ENCODE measurements at places on chromosomes 12 and 14.
A peak's percentile ranks its signal among the peaks of the same experiment; 100 is the strongest.

GRCh38 chr12:123845881-123846280 is 83.8 kb downstream of the DNAH10 start:
- no peak for DNase-seq

- no peak for DNase-seq
Observed at GRCh38 chr12:102479099-102479885, 1.1 kb downstream of the IGF1 start.

- no peak for DNase-seq
Observed at GRCh38 chr14:69408331-69408960, 10.0 kb downstream of the SLC39A9 start.

DNA sequence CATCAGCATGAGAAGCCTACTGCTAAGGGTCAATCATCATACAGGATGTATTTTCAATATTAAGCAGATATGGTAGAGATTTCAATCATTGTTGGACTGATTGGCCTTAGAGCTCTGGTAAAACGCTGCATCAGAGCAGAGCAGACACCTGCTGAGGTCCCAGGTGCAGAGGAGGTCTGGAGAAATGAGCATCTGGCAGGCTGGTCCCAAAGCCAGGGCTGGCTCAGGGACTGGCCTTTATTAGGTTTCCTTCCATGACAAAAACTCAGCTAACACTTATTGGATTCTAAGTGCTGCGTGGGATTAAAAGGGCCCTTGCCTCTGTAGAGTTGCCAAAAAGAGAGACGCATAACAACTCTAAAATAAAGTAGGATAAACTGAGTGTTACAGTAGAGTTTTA is 29.7 kb downstream of the AKAP6 start:
- DNase-seq = no peak

- no peak for DNase-seq
Observed at GRCh38 chr12:52585946-52586345, 12.3 kb upstream of the KRT74 start.

DNA sequence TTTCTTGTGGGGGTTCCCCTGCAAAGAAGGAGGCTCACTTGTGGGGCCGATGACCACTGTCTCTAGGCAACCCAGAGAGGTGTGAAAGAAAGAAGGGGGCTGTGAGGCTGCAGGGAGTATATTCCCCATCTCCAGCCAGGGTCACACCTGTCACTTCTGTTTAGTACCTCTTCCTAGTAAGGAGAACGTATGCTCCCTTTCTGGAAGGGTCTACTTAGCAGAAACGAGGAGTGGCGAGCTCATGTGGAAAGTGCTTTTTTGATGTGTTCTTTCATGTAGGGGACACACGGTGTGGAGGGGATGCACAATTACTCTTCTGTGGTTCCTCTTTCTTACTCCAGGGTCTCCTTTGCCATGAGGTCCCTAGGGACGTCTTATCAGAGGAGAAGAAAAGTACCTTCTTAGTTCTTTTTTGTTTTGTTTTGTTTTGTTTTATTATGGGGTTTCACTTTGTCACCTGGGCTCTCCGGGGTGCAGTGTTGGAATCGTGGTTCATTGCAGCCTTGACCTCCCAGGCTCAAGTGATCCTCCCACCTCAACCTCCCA is 58.3 kb downstream of the PRKCH start:
- no peak for DNase-seq

DNA sequence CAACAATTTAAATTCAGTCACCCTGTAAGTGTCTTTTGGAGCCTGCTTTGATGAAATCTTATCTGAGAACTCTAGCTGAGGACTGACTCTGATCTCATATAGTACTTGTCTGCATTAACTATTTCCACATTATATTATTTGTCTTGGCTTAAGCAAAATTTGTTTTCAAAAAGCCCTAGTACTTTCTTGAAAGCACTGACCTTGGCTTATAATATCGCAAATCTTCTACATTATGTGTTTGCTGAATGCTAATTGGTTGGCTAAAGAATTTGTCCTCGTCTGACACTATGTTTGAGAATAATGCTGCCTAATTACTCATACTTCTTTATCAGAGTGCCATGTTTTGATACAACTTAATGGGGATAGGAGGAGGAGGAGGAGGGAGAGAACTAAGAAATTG is 46.9 kb upstream of the FLRT2 start:
- no peak for DNase-seq

GRCh38 chr12:3998397-3998796 is 125.2 kb upstream of the PARP11 start:
- DNase-seq = no peak

GRCh38 chr12:124188084-124188483 is 106.8 kb upstream of the RFLNA start:
- DNase-seq = no peak

- DNase-seq = peak; percentile 29
Observed at GRCh38 chr12:64256166-64256800, 34.2 kb upstream of the KICS2 start.

- no peak for DNase-seq
Observed at GRCh38 chr12:72836194-72836593, 564.0 kb downstream of the TRHDE start.

DNA sequence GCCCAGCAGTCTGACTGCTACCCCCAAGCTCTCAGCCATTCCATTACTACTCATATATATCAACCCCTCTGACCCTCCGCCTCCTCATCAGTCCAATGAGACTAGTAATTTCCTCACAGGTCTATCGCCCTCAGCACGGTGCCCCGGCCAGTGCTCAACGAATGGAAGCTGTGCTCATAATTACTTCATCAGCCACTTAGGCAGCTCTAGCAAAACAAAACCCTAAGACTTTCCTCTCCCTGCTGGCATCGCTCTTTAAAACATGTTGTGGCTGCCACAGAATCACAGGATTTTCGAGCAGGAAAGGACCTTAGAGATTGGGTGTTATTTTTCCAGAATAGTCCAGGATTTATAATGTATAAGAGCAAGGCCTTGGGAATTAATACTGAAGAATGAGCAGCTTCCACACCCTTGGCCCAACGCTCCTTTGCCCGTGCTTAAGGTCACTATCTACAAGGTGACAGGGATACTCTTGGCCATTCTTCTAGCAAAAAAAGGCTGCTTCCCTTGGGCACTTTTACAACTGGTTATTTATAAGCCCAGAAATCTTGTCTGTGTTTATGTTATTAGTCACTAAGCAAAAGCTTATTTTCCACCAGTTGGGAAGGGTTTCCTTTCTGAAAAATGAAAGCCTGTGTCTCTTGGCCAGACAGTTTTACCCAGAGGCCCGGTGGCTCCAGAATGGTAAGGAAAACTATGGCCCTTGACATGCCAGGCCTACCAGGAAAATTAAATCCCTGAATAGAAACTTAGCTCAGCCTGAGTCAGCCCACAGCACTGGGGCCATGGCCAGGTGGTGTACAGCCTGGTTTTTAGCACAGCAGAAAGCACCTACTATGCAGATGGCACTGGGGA is 47.9 kb downstream of the NUAK1 start:
- no peak for DNase-seq

DNA sequence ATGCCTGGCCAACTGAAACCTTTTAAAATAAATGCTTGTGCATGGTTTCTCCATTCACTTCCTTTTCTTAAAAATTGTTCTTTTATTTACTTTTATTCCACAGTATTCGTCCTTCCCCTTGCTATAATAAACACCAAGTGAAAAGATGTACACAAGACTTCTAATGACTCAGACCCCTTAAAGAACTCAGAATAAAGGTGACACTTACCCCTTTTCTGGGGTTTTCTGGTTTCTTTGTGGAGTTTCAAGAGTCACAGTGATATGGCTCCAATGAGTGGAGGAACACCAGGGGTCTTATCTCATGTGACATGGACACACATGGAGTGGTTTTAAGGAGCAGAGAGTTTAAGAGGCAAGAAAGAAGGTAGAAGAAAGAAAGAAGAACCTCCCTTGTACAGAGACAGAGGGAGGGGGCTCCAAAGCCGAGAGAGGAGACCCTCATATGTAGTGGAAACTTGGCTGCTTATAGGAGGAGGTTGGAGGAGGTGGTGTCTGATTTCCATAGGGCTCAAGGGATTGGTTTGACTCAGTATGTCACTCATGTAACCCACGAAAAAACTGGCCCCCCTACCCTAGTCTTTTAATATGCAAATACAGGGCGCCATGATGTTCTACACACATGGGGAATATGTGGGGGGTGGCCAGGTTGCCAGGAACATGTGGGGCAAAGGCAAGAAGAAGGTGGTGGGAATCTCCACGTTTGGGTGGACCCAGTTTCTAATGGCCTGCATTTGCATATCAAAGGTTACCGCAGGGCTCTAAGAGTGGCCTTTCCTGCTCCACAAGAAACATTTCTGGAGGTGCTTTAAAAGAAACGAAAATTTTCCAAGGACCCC is 22.1 kb upstream of the CD69 start:
- DNase-seq = no peak

- DNase-seq = peak; percentile 11
Observed at GRCh38 chr12:70243510-70244371, 508 bp downstream of the CNOT2 start.

- no peak for DNase-seq
Observed at GRCh38 chr12:131230340-131231031, 276.8 kb downstream of the ADGRD1 start.

- DNase-seq = no peak
Observed at GRCh38 chr12:72815421-72815820, 543.3 kb downstream of the TRHDE start.

DNA sequence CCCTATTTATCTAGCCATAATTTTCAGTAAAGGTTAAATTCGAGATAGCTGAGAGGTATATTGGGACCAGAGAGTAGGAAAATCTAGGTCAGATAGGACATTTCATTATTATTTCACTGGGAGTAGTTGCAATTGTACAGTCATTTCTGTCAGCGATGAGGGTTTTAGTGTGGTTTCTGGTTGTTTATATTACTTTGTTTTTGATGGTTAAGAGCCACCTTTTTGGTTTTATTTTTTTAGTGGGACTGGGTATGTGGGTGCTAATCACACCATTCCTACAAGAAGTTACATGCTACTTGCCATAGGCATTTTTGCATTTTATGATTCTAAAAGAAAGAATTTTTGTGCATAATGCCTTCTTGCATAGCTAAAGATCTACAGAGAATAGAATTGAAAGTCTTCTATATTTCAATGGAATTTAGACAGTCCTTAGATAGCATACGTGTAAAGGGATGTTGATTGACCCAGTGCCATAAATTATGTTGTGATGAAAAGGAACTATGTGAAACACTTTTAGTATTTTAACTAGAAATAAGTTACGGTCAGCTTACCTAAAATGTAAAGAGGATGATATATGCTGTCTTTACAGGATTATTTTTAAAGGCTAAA is 85.2 kb downstream of the KTN1 start:
- DNase-seq = no peak

- DNase-seq = no peak
Observed at GRCh38 chr14:73526036-73526984, 10.6 kb upstream of the ACOT1 start.

DNA sequence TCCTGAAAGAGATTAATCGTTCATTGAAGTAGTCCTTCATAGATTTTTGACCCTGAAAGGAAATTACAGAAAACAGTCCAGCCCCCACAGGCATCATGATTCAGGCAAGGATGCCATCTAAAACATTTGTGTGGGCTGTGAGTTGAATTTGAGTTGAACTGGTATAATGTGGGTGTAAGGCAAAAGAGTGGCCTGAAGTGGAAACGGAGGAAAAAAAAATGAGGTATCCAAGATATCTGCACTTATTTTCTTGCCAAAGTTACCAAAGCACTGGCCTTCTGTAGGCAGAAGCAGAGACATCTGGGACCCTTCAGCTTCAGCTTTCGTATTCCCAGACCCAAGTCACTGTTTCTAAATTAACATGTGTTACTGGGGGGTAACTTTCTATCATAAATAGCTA is 105.1 kb upstream of the DIO2 start:
- DNase-seq = no peak

DNA sequence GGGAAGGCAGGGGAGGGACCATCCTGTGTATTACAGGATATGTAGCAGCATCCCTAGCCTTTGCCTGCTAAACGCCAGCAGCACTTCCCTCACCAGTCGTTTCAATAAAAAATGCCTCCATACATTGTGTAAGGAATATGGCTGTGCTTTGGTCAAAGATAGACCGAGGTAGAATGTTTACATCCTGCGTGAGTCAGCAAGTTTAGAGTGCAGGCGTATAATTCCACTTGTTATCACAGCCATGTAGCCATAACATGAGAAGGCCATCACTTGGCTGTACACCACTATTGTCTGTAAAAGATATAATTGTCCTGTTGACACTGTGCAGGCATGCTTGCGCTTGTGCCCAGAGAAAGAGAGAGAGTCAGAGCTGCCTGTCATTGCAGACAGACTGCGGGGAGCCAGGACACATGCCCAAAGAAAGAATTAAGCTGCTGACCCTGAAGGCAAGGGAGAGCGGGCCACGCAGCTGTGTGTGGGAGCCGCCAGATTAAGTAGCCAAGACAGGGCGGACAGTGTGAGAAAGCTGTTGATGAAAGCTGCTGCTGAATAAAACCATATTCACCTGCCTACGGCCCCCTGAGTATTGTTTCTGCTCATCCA is 68.4 kb downstream of the CRACR2A start:
- no peak for DNase-seq

- no peak for DNase-seq
Observed at GRCh38 chr14:51219473-51220448, 20.3 kb upstream of the TMX1 start.

GRCh38 chr12:21773263-21773741 is 1.2 kb downstream of the KCNJ8 start:
- DNase-seq = no peak

GRCh38 chr14:33184587-33184986 is 245.9 kb downstream of the NPAS3 start:
- no peak for DNase-seq

DNA sequence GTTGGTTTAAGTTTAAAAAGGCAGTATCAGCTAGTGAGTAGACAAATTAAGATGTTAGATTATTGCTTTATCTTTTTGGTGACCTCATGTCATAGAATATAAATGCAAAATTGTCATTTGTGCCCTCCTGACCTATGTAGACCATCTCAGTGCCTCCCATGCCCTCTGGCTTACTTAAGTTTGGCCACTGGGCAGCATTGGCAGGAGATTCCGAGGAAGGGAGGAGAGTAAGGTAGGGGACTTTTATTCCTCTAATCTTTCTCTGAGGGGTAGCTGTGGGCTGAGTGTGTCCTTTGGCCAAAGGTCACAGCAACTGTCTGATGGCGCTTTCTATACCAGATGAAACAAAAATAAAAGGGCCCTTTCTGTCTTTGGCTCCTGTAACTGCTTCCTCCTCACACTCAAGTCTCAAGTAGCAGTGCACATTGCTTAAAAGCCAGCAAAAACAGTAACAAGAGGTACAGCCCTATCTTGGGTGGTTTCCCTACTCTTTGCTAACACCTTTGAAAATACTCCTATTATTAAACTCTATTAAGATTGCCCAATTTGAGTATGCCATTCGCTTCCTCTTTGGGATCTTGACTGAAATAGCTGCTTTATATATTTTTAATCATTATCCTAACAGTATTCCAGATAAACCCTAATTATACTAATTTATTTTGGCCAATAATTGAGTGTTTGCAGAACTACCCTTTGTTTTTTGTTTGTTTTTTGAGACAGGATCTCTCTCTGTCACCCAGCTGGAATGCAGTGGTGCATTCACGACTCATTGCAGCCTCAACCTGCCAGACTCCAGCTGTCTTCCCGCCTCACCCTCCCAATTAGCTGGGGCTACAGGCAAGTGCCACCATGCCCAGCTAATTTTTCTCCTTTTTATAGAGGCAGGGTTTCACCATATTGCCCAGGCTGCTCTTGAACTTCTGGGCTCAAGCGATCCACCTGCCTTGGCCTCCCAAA is 56.5 kb upstream of the KCNH3 start:
- no peak for DNase-seq

All from activated CD4-positive, alpha-beta T cell treated with anti-CD3 and anti-CD28 coated beads, Interleukin-2, amount 50 U/mL, for 24 hours (primary cell).